Natural killer cell (primary cell): ENCODE measurements at places on chromosomes 2 and 18. TPM values are rescaled to one million over a fixed set of nuclear protein-coding genes. Genes with fewer than 3 reads are reported as not detected.

MOCOS gene
- total RNA-seq: 0.16 TPM

- H3K36me3 ChIP-seq: no peaks in the 10 kb centered on the region
- H3K27me3 ChIP-seq: peaks cover 32% of the 10 kb centered on the region
- no peak for DNase-seq
Measured at GRCh38 chr18:46759890-46760289, 3.0 kb upstream of the ST8SIA5 start.

GRCh38 chr2:173963323-173963816 lies 1.8 kb downstream of the SP3 start:
- peak; percentile 85 for DNase-seq
- H3K4me3 ChIP-seq: peak overlapping the region; percentile 73
- peak overlapping the region; percentile 96 for H3K27ac ChIP-seq

GRCh38 chr2:107414376-107414775 lies 412.3 kb upstream of the RGPD4 start:
- DNase-seq: no peak
- H3K4me3 ChIP-seq: no peak overlapping the region
- H3K27ac ChIP-seq: no peak overlapping the region
- H3K27me3 ChIP-seq: no peaks in the 10 kb centered on the region
- H3K4me1 ChIP-seq: no peaks in the 10 kb centered on the region

GRCh38 chr2:14418115-14418514 lies 214.4 kb upstream of the LRATD1 start:
- H3K4me1 ChIP-seq: no peaks in the 10 kb centered on the region
- H3K27ac ChIP-seq: no peak overlapping the region
- H3K4me3 ChIP-seq: no peak overlapping the region
- DNase-seq: no peak
- H3K36me3 ChIP-seq: no peaks in the 10 kb centered on the region

DNA sequence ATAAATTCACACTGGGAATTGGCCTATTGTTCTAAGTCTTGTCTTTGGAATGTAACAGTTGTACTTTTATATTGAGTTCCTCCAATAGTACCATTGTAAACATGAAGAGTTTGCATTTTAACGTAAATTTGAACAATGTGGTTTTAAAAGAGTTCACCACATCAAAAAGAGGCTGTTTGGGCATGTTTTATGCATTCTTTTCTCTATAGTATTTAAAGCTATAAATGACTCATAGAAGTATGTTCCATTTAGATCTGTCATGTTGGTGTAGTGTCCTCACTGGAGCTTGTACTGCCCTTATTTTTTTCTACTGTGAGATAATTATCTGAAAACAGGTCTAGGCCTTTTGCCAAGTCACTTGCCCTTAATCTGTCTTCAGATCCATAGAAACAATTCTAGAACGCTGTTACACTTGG lies 141.9 kb downstream of the RHBDD1 start:
- no peaks in the 10 kb centered on the region for H3K36me3 ChIP-seq
- no peak for DNase-seq
- H3K27me3 ChIP-seq: no peaks in the 10 kb centered on the region
- H3K4me3 ChIP-seq: no peak overlapping the region
- H3K4me1 ChIP-seq: no peaks in the 10 kb centered on the region
- H3K27ac ChIP-seq: no peak overlapping the region

- no peak overlapping the region for H3K4me3 ChIP-seq
- no peak overlapping the region for H3K27ac ChIP-seq
- no peaks in the 10 kb centered on the region for H3K36me3 ChIP-seq
- no peaks in the 10 kb centered on the region for H3K4me1 ChIP-seq
- DNase-seq: no peak
Measured at GRCh38 chr18:26462355-26462754, 86.0 kb downstream of the KCTD1 start.
